ENCODE measurements at places on chromosomes 7 and 10.

- no peak for DNase-seq
Observed at GRCh38 chr10:28137907-28138880, 139.3 kb upstream of the ODAD2 start.

GRCh38 chr7:135976312-135977006 lies 700 bp downstream of the MTPN start:
- DNase-seq: no peak

GRCh38 chr10:110081911-110082310 lies 74.1 kb downstream of the ADD3 start:
- DNase-seq: no peak

- peak; percentile 52 for DNase-seq
Observed at GRCh38 chr10:93580828-93581227, 14.4 kb downstream of the FFAR4 start.

DNA sequence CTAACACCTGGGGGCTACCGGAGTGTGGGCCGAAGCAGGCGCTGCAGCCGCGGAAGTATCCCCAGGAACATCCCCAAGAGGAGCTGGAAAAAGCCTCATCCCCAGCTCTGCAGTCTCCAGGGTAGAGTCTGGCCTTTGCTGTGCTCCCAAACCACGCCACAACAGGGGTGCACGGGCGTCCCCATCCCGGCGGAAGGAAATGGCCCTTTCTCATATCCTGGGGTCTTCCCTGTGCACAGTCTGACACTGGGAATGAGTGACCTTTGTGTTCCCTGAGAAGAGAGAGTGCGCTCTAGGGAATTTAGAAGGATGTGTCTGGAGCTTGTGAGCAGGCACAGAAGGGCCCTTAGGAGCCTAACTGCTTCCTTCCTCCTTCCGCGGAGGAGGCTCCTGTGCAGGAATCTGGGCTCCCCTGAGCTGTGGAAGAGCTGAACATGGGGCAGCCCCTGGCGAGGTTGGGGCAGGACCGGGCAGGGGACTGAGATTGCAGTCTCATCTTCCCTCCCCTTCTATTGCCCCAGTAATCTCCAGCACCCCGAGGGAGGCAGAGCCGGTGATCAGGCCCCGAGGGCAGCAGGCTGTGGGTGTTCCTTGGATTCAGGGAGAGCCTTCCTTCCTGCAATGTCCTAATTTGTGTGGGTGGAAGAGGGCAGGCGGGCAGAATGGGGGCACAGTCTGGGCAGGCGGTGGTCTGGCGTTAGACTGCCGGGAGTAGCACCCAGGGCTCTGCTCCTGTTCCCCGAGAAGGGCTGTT lies 1.3 kb downstream of the REPIN1 start:
- no peak for DNase-seq

DNA sequence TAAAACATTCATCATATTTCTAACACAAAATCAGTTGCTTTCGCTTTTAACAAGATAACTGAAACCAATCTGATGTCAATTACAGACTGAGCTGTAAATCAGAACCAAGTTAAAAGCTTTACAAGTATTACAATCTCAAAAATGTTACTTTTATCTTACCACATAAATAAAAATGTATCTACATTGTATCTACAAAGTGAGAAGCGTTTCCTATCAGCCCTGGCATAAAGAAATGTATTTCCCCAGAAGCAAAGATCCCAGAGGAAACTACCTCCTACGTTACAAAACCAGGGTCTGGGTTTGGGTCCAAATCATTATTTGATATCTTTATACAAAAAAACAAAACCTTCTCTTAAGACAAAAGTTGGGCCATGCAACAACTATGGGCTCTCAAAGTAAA lies 2.6 kb downstream of the SMURF1 start:
- DNase-seq: no peak

Data from posterior cingulate gyrus (tissue), 11 donors.